ENCODE measurements at places on chromosomes 4 and X.

DNA sequence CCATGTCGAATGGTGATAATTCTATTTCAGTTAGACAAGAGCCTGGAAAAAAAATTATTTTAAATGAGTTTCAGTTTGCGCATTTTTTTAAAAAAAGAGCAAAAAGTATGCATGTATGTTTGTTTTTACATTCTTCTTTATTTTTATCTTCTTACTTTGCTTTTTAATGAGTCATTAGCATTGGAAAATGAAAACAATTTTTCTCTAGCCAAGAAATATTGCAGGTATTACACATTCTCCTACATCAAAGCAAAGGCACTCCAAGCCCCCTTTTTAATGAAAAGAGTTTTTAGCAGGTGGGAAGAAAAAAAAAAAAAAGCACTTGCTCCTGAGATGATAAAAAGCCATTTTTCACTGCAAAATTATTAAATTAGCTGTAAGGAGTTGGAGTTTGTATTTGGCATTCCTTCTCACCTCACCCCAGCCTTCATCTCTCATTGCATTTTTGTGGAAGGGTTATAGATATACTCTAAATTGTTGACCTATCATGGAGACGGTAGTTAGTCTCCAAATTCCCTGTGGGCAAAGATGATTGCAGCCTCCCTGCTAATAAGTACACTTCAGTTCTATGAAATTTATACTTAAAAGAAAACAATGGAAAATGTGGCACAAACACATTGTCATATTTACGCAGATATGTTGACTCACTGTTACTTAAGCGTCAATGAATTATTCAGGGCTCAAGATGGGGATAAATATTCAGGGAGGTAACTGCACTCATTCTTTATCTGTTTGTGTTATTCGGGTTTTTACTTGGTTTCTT, 43.8 kb downstream of the PALLD start:
- no peak for DNase-seq

DNA sequence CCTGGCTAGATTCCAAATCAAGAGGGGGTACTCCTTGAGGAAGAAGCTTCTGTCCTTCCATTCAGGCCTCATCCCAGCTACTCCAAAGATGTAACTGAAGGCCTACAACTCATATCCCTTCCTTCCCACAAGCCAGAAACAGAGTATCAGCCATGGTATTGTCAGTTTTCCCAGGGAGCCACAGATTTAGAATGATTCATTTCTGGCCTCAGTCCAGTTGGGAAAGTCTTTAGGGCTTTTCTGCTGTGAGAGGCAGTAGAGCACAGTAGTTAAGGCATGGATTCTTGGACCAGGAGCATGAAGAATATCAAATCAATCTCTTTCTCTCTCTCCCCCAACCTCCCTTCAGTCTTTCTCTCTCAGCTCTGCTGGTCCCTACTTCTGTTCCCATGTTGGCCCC, 505.0 kb downstream of the BCOR start:
- no peak for DNase-seq

- no peak for DNase-seq
These were observed 26.3 kb downstream of the CHIC2 start for GRCh38 chr4:54038056-54038455.

- no peak for DNase-seq
These were observed 107.2 kb upstream of the CENPE start for GRCh38 chr4:103305355-103305754.

DNA sequence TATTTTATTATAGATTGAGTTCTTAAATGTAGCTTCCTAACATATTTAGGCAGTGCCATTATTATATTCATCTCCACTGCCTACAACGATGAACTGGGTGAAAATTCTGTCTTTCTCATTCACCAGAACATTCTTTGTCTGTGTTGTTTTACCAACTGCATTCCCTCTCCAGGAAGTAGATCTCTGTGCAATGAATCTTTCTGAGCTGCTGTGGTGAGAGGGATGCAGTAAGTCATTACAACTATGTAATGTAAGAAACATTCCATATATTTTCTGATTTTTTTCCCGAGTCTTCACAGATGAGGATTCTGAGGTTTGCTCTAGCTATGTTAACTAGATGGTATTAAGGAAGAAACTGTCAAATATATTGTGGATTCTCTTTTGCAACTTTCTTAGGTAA, 811.9 kb upstream of the PCDH7 start:
- DNase-seq, result no peak

GRCh38 chr4:82569076-82569475, 7.3 kb upstream of the TMEM150C start:
- DNase-seq, result no peak

GRCh38 chr4:101911616-101912015, 121.1 kb downstream of the BANK1 start:
- DNase-seq, result no peak

DNA sequence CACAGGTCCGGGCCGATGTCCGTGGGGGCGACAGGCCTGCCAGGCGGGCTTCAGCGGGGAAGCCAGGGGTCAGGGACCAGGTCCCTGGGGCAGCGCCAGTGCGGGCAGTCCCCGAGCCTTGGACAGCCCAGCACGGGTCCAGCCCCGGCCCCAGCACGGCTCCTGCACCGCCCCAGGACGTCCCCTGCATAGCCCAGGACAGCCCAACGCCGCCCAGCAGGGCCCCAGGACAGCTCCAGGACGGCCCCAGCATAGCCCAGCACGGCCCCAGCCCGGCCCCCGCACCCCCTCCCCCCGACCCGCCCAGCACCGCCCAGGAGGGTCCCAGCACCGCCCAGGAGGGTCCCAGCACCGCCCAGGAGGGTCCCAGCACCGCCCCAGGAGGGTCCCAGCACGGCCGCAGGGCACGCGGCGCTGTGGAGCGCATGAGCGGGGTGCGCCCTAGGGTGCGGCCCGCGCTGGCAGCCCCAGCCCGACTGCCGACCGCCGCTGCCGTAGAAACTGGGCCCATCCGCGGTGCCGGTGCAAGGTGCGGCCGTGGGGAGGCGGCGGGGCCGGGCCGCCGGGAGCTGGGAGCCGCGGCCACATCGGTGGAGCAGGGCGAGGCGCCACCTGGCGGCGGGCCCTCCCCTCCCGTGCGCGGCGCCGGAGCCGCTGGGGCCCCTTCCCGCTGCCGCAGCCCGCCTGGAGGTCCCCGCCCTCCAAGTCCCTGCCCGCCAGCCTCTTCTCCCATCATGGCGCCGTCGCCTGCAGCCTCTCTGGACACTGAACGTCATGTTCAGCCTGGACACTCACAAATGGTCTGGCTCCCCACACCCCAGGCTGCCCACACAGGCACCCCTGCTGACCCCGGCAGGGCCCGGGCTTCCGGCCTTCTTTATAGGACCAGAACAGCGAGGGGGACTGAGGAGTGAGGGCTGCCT, 106.8 kb upstream of the NKX1-1 start:
- DNase-seq, result no peak

DNA sequence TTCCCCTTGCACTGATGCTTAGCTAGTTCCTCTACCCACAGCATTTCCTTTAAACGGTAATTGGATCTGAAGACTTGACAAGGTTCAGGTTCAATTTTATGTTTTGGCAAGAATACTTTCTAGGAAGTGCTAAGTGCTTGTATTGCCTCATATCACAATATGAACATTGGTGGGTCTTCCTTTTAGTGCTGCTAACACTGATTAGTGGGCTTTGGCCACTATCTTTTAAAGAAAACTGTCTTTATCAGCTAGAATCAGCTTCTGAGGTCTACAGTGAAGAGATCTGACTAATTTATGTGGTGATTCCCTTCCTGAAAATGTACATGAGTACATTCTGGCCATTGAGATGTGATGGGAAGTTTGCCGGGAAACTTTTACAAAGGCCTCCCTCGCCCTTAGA, 316.7 kb upstream of the KLF3 start:
- DNase-seq, result no peak

GRCh38 chrX:17285983-17286382, 89.0 kb upstream of the NHS start:
- DNase-seq, result no peak

- no peak for DNase-seq
These were observed 700.4 kb downstream of the FSTL5 start for GRCh38 chr4:161463436-161463835.

DNA sequence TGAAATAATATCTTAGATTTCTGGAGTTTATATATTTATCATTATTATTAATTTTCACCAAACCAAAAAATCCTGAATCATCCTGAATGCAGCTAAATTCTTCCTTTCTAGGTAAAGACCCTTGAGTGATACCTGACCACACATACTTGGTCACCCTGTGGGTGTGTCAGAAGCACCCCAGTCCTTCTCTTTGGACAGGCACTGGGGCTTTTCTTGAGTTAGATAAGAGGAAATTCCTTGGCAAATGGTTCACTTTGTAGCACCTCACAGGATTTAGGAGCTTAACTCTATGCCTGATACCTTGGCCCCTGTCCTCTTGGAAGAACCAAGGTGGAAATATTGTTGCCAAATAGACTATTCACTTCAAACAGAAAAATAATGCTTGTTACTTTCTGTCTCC, 69.6 kb upstream of the PNPLA4 start:
- DNase-seq, result no peak

DNA sequence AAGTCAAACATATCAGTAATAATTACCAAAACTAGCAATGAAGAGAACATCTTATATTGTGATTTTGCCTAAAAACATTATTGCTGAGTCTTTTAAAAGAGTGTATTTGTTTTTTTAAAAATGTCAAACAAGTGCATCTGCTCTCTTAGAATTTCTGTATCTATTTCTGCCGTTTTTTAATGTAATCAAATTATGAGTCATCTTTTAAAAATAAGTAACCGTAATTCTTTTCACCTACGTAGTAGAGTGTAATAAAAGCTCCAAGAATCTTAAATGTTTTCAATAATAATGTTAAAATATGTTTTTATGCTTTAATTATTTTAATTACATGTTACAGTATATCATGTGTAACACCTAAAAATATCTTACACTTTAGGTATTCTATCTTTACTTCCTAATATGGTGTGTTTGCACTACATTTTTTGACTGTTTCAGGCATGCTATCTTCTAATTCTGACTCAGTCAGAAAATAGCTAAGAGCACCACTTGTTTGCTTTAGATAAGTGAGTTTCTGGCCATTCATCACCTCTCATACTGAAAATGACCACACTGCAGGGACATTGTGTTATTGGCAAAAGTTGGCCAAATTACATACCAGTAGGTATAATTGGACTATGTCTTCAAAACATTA, 368.5 kb downstream of the PCDH7 start:
- no peak for DNase-seq

GRCh38 chr4:44146516-44146915, 302.1 kb downstream of the KCTD8 start:
- DNase-seq, result no peak

GRCh38 chrX:18449236-18449635, 23.8 kb downstream of the CDKL5 start:
- no peak for DNase-seq

GRCh38 chr4:13160920-13161319, 323.2 kb downstream of the RAB28 start:
- no peak for DNase-seq

DNA sequence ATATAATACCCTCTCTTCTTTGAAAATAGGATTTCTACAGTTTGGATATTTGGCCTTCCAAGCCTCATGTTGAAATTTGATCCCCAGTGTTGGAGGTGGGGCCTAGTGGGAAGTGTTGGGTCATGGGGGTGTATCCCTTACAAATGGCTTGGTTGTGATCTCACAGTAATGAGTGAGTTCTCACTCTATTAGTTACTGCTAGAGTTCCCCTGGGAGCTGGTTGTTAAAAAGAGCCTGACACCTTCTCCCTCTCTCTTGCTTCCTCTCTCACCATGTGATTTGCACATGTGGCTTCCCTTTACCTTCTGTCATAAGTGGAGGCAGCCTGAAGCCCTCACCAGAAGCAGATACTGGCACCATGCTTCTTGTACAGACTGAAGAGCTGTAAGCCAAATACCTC, 73.9 kb downstream of the HDAC8 start:
- DNase-seq, result no peak

- no peak for DNase-seq
These were observed 838 bp upstream of the PRICKLE3 start for GRCh38 chrX:49187028-49187394.

DNA sequence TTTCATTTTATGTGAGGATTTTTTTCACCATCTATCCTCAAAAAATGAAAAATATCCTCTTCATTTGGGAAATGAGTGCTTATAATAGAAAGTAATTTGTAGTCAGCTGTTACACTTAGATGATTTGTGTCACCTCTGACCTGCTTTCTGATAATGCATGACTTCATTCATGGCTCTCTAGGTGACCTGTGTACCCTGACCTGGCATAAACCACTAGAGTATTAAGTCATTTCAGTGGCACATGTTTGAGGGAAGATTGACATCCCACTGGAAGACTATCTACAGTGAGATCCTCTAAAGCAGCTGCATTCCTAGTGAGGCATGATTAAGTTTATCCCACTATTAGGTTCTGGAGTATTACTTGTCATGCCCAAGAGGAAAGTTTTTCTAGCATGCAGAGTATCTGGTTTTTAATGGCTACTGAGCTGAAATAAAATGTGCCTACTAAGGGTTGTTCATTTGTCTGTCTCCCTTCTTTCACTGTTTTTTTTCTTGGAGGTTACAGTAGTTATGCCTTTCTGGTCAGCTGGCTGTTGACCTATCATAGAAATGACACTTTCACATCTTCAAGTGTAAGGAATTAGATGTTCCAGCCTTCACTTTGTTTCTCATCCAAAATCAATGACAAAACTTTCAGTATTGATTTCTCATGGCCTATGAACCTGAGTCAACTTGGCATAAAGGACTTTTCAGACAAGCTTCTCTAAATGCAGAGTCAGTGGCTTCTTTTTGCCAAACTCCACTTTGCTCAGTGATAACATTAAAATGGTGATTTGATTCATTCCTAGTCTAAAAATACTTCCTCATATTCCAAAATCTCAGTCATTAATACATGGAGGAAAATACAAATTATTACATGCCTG, 33.1 kb downstream of the TET2 start:
- no peak for DNase-seq

GRCh38 chr4:141912831-141913230, 276.4 kb downstream of the IL15 start:
- DNase-seq, result no peak

- DNase-seq, result no peak
These were observed 18.2 kb downstream of the RGS12 start for GRCh38 chr4:3311095-3311372.

Data from stimulated activated CD4-positive, alpha-beta T cell treated with anti-CD3 and anti-CD28 coated beads, Interleukin-1b, Interleukin-23, amount 100 ng/mL, for 1 hour (primary cell).